ENCODE measurements at places on chromosomes 5 and 9.

DNA sequence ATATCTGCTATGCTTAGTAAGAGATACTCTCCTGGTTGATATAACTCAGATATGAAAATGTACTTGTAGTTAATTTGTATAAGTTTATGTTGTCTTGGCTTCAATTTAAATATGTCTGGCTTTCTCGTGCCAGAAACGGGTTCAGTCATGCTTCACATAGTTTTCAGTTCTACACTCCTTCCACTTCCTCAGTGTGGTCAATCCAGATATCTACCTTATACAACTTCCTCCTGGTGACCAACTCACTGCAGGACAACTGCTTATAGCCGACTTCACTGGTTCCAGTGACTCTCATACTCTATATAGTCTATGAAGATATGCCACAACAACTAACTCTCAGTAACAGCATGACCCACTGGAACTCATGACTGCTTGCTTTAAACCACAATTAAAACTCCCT lies 690.4 kb downstream of the SLCO4C1 start:
- no peak for DNase-seq

DNA sequence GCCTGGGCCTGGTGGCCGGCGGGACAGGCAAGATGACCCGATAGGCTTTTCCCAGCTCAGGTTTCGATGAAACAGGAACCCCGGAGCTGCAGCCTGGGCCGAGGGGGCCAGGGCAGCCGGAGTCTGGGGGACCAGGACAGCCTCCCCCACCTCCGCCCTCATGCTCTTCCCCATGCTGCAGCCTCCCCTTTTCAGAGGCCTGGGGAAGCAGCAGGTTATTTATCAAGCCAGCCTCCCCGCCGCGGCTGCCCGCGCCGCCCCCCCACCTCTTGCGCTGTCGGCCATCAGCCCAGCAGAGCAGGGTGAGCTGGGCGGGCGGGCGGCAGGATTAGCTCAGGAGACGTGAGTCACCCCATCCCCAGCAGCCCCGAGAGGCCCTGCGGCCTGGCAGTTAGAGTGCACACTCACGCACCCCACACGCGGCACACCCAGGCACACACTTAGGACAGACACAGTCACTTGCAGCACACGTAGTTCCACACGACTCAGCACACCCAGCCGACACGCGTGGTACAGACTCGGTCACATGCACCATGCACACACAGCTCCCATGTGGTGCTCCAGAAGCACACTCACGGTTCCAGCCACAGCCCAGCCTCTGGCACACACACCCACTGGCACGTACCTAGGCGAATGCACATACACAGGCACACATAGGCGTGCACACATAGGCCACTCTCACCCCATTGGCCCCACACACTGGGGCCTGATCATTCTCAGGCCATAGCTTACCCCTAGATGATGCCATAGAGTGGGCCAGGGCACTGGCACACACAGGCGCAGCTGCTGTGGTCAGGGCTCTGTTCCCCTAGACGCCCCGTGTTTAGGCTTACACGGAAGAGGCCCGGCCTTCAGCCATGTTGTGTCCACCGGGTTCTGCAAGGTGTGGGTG lies 13.0 kb downstream of the CXXC5 start:
- peak; percentile 96 for DNase-seq

DNA sequence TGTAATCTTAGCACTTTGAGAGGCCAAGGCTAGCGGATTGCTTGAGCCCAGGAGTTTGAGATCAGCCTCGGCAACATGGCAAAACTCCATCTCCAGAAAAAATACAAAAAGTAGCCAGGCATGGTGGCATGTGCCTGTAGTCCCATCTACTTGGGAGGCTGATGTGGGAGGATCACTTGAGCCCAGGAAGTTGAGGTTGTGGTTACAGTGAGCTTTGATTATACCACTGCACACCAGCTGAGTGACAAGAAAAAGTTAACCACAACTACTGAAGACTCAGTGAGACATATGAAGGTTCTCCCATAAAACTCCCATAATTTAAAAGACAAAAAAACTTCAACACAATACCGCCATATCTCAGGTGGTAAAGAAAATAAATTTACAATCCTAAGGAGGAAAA lies 98.0 kb downstream of the NR6A1 start:
- no peak for DNase-seq

DNA sequence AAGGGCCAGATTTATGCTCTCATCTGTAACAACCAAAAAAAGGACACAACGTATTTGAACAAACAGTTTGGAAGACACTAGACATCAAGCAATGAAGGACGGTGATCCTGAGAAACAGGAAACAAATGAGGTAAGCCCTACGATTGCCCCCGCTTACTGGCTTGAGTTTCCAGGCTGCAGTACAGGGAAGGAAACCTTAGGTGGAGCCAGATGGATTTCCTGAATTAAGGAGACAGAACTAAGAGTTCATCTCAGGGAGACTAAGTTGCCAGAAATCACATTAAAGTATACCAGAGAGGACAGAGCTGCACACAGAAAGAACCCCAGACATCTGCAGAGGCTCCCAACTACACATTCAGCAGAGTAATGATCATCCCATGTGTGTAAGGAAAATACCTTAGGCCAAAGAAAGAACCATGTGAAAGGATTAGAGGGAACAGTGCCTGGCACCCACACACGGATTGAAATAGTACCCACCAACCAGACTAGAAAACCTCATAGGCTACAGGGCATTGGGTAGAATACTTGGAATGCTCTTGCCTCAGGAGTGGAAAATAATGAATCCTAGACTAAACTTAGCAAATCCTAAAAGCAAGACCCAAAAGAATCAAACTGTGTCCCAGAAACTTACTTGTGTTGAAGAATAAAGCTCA lies 99.3 kb upstream of the NIPBL start:
- DNase-seq: peak; percentile 54

DNA sequence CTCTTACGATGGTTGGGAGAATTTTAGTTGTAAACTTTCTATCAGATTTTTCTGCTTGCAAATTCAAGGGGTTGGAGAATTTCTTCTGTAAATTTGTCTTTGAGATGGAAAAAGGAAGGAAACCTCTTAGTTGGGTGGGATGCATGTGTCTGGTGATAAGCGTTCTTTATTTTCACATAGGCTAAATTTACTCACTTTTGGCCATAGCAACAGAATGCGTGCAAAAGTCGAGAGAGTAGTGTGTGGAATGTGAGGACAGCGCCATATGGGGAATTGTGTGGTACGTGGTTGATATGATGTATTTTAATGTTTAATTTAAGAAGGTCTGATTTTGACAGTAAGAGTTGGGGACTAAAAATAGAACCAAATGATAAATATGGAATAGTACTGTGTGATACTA lies 282.2 kb downstream of the TAF11L14 start:
- no peak for DNase-seq
